ENCODE measurements at places on chromosomes 5 and 9.

GRCh38 chr5:120405923-120406322 is 58.2 kb upstream of the PRR16 start:
- DNase-seq, result peak; percentile 70
- no peaks in the 10 kb centered on the region for H3K27me3 ChIP-seq
- peaks cover 31% of the 10 kb centered on the region for H3K36me3 ChIP-seq
- H3K4me3 ChIP-seq, result peak overlapping the region; percentile 53

DNA sequence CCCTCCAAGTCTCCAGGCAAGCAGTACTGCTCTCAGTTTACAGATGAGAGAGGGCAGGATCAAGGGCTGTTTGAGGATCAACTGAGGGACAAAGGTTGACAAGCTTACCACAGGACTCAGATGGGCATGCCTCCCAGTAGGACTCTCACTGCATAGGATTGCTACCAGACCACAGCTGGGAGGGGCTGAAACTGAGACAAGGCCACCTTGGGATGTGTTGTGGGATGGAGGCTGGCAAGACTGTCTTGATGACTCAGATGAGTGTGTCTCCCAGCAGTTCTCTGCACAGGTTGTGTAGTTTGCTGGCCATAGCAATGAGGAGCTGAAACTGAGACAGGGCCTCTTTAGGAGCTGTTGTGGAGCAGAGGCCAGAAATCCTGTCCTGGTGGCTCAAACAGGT is 222.2 kb upstream of the IRX1 start:
- no peak overlapping the region for H3K4me3 ChIP-seq
- no peaks in the 10 kb centered on the region for H3K4me1 ChIP-seq
- no peak overlapping the region for H3K27ac ChIP-seq
- no peaks in the 10 kb centered on the region for H3K27me3 ChIP-seq

DNA sequence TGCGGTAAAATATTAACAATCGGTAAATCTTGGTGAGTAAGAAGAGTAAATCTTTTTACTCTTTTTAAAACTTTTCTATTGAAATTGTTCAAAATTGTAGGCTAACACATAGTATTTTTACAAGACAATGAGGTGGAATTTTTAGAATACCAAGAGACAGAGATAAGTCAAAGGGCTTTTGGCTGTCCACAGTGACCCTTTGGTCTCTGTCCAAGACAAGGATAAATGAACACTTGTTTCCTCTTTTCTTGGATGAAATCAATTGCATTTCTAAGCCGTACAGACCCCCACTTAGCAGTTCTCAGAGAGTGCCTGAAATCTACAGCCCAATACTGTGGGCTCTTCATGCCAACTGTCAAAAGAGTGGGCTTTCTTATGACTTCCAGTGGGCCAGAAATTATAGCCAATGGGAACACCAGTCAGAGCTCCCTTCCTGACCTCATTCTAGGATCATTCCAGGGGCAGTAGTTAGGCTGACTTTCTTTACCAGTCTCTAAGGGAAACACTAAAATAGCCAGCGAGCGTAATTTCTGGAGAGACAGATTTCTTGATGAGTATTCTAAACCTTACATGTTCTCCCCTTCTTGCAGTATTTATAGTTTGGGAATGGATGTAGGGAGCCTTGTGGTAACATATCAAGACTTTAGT is 74.1 kb downstream of the GALNT10 start:
- H3K27ac ChIP-seq, result no peak overlapping the region
- 0 out of 2 replicates have a peak, but pooled peaks cover 1% of the 10 kb centered on the region for H3K27me3 ChIP-seq
- H3K4me1 ChIP-seq, result peaks cover 44% of the 10 kb centered on the region
- H3K36me3 ChIP-seq, result peaks cover 22% of the 10 kb centered on the region

DNA sequence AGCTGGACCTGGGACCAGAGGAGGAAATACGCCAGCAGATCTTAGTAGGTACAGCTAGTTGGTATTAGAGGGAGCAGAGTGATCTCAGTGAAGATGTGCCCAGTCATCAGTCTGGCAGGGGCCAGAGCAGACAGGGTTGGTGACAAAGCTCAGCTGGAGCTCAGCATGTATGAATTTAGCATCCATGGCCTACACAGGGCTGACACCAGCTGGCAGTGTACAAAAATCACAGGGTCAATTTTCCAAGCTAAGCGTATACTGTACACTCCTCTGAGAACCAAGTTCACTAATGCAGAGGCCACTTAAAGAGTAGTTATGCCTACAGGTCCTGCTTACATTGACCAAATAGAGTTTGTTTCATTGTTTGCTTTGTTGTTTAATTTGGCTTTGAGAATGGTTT is 146.6 kb downstream of the SLC24A2 start:
- DNase-seq, result no peak
- H3K4me3 ChIP-seq, result no peak overlapping the region
- no peaks in the 10 kb centered on the region for H3K4me1 ChIP-seq
- no peaks in the 10 kb centered on the region for H3K27me3 ChIP-seq
- no peaks in the 10 kb centered on the region for H3K36me3 ChIP-seq
- H3K27ac ChIP-seq, result no peak overlapping the region

DNA sequence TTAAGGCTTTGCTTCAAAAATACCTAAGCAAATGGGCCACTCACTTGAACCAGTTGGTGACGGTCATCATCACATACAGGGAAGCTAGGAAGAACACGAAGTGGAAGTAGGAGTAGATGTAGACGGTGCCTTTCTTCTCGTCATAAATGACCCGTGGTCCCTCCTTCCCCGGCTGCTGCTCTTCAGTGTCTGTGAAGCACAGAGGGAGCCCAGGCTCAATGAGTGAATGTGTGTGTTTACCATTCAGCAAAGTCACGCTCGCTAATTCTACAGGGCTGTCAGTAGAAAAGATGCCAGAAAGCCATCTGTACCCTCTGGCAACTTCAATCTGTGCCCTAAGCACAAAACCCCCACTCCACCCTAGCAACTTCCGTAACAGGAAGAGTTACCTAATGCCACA is 109.8 kb downstream of the SERINC5 start:
- peaks cover 9% of the 10 kb centered on the region for H3K4me1 ChIP-seq
- peaks cover 2% of the 10 kb centered on the region for H3K27me3 ChIP-seq
- no peak overlapping the region for H3K27ac ChIP-seq
- peaks cover 17% of the 10 kb centered on the region for H3K36me3 ChIP-seq

- peaks cover 11% of the 10 kb centered on the region for H3K36me3 ChIP-seq
- H3K4me1 ChIP-seq, result peaks cover 81% of the 10 kb centered on the region
- peak; percentile 93 for DNase-seq
Measured at GRCh38 chr5:41414598-41414997, 95.8 kb downstream of the PLCXD3 start.

DNA sequence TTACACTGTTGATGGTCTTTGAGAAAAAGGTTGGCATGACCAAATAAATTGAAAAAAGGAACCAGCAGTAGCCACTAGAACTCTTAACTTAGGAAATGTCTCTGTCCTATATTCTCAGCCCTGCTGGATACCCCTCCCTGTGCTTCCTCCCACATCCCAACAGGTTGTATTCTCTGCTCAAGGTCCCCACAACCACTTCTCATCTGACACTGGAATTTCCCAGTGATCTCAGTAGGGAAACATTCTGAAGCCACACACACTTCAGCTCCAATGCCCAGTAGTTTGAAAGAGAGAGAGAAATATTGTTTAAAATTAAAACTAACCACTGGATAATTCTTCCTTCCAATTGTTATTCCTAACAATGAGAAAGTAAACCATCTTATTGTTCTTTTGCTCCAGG is 30.0 kb upstream of the NREP start:
- H3K4me3 ChIP-seq, result no peak overlapping the region
- no peaks in the 10 kb centered on the region for H3K27me3 ChIP-seq
- H3K27ac ChIP-seq, result no peak overlapping the region
- DNase-seq, result no peak
- peaks cover 1% of the 10 kb centered on the region for H3K4me1 ChIP-seq

GRCh38 chr5:168368854-168369253 is 77.4 kb downstream of the WWC1 start:
- no peak overlapping the region for H3K4me3 ChIP-seq
- peaks cover 4% of the 10 kb centered on the region for H3K27me3 ChIP-seq
- no peak overlapping the region for H3K27ac ChIP-seq
- H3K4me1 ChIP-seq, result peaks cover 30% of the 10 kb centered on the region

GRCh38 chr9:98287384-98287783 is 31.9 kb upstream of the TBC1D2 start:
- H3K27me3 ChIP-seq, result peaks cover 15% of the 10 kb centered on the region
- H3K27ac ChIP-seq, result no peak overlapping the region
- H3K4me1 ChIP-seq, result no peaks in the 10 kb centered on the region
- DNase-seq, result no peak
- H3K36me3 ChIP-seq, result no peaks in the 10 kb centered on the region

GRCh38 chr9:124758061-124758460 is 13.1 kb downstream of the NR6A1 start:
- no peak overlapping the region for H3K27ac ChIP-seq
- peaks cover 37% of the 10 kb centered on the region for H3K4me1 ChIP-seq
- no peak overlapping the region for H3K4me3 ChIP-seq
- no peaks in the 10 kb centered on the region for H3K36me3 ChIP-seq
- peaks cover 27% of the 10 kb centered on the region for H3K27me3 ChIP-seq

DNA sequence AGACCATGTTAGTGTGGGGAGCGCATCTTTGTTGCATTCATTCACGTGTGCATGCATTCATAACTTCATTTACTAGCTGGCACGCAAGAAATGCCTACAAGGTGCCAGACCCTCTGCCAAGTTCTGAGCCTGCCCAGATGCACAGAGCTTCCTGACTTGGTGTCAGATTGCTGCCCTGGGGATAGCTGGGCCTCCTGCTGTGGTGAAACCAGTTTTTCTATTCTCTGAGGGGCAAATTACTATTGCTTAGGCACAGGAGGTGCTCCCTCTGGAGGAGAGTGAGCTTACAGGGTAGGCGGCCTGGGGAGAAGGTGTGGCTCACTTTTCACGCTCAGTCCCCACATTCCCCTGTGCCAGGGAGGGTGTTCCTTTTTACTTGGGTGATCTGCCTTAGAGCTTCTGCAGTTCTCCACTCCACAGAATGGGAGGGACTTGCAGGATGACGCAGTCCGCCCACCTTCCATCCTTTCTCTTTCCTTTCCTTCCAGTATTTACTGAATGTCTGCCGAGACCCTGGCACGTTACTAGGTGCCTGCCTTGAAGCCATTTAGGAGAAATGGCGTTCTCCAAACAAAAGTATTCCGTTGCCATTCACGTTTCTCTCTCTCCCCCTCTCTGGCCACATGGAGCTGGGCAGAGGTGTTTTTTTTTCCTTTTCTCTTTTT is 27.9 kb upstream of the CTNNA1 start:
- H3K4me3 ChIP-seq, result peak overlapping the region; percentile 49
- H3K27ac ChIP-seq, result peak overlapping the region; percentile 70
- peak; percentile 61 for DNase-seq
